ENCODE measurements at places on chromosomes 1 and 21.

- no peak for DNase-seq
Observed at GRCh38 chr1:160666079-160666442, 19.2 kb upstream of the SLAMF1 start.

DNA sequence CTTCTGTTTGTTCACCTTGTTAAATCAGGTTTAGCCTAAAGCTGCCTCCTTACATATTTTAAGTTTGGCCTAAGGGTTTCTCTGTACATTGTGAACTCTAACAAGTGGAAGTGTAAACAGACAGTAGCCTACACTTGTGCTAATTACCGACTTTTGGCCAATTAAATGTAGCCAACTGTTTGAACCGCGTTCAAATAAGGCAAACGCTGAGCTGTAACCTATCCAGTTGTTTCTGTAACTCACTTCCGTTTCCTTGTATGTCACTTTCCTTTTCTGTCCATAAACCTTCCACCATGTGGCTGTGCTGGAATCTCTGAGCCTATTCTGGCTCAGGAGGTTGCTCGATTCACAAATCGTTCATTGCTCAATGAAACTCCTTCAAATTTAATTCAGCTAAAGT is 8.0 kb upstream of the FCAMR start:
- DNase-seq: no peak

- DNase-seq: no peak
Observed at GRCh38 chr1:33370301-33370700, 49.4 kb upstream of the A3GALT2 start.

GRCh38 chr1:184302346-184302745 is 84.5 kb upstream of the C1orf21 start:
- DNase-seq: peak; percentile 71

GRCh38 chr1:32014199-32014947 is 705 bp downstream of the KHDRBS1 start:
- DNase-seq: peak; percentile 71

DNA sequence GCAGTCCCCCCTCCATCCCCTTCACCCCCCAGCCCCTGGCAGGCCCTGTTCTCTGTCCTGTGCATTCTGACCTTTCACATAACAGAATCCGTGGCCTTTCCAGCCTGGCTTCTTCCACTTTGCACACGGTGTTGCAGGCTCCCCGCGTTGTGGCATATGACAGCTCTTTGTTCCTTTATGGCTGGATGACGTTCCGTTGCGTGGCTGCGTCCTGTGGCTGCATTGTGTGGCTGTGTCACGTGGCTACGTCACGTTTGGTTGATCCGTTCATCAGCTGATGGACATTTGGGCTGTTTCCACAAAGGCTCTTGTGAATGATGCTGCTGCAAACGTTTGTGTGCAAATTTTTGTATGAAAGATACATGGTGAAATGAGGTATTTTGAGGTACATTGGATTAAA is 53.3 kb downstream of the PDE9A start:
- no peak for DNase-seq

DNA sequence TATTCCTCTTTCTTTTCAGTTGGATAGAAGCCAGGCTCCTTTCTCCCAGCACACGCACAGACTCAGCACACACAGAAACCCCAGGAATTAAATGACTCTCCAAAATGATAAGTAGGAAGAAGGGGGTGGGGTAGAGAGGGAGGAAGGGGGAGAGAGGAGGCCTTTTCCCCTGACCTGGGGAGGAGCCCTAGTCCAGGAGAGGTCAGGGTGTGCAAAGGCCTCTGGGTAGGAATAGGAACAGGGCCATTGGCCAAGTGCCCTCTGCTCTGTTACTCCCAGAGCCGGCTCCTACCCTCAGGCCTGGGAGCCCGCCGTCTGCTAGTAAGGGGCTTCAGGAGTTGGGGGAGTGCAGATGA is 35.6 kb upstream of the PUM1 start:
- no peak for DNase-seq

- no peak for DNase-seq
Observed at GRCh38 chr21:41068496-41068895, 99.5 kb upstream of the BACE2 start.

DNA sequence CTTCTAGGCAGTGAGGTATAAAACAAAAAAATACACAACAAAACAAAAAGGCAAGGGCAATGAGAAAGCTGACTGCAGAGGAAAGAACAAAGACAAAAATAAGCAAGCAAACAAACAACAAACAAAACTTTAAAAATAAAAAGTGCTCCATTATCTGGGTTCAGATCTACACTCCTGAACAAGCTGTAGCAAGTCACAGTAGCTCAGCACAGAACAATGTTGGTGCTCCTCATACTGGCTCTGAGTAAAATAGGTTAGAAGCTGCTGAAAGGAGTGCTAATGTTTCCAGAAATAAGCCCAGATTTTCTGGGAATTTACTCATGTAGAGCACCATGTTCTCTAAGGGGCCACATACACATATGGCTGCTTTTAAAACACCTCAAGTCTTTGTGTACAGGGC is 16.6 kb upstream of the DUSP10 start:
- no peak for DNase-seq

DNA sequence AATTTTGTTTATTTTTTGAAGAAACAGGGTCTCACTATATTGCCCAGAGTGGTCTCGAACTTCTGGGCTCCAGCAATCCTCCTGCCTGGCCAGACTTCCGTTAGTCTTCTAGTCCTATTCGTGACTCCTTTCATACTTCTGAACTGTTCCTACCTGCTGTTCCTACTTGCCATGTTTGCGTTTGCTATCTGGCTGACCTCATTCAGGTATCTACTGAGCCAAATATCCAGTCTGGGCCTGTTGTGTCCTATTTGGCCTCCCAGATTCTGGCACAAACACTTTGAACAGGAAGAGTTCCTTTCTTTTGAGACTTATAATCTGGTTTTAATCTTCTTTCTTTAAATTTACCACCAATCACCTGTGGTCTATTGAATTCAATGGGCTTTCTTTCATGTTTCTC is 6.9 kb upstream of the NR1I3 start:
- no peak for DNase-seq

DNA sequence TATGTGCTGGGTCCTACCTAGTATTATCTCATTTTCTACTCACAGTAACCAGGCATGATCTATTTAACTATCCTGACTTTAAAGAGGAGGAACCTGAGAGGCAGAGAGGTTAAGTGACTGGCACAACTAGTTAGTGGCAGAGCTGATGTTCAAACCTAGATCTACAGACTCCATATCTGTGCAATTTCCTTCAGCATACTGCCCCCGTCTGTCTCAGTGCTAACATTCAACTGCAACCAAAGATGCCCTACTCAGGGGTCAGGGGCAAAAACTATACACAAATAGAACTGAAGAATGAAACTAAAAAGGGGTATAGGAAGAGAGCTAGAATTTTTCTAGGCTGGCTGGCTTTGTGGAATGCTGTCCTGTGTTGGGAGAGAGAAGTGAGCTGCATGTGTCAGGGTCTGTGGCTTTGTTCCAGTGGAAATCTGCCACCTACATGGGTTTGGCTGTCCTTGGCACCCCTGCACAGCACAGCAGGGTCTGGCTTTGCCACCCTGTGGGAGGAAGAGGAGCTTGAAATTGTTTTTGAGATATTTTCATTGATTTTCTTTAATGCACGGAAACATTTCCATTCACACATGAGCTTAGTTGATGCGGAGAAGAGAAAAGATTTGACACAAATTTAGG is 368.5 kb downstream of the RPS6KC1 start:
- peak; percentile 8 for DNase-seq

DNA sequence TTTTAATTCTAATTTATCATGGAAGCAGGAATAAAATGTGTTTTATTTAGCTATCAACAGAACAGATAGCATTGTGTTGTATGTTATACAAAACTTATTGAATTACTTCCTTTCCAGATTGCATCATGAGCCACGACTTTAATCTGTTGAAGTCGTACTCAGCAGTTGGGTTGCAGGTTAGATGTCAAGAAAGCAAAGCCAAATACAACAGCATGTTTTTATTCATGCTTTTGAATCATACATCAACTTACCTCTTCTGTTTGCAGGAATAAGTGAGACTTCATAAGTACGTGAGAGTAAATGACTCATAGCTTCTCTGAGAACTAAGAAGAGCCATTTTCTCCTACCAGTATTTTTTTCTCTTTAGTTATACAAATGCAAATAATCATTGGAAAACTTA is 110.8 kb upstream of the ADGRL4 start:
- DNase-seq: no peak

- DNase-seq: no peak
Observed at GRCh38 chr1:30879940-30880677, 28.4 kb downstream of the SDC3 start.

- DNase-seq: no peak
Observed at GRCh38 chr1:229186373-229187056, 84.4 kb upstream of the RAB4A start.

DNA sequence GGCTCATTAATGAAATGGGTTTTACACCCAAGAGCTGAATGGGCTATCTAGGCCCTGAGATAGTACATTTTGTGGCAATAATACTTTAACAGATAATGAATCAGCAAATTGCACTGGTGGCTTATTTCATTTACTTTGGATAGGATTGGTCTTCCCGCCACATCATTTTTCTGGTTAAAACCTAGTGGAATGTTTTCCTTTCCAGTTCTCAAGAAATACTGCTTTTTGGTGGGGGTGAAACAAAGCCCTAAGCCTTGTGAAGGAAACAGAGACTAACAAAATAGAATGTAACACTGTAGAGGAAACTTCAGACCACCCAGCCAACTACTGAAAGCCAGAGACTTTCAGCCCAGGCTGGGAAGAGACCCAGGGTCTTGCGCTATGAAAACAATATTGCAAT is 172.2 kb downstream of the HHIPL2 start:
- DNase-seq: no peak

- DNase-seq: peak; percentile 20
Observed at GRCh38 chr21:34018185-34018584, 55.2 kb upstream of the MRPS6 start.

DNA sequence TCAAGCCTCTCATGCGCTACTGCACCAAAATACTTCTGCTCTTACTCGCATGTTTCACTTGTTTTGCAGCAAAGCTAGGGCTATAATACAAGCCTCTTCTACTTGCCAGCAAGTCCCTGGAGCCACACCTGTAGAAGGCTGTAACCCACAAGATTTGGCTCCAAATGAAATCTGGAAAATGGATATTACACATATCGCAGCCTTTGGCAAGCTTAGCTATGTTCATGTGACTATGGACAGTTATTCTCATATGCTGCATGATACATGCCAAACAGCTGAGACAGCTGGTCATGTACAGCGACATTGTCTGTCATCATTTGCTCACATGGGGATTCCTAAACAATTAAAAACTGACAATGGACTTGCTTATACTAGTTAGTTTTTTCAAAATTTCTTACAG is 270.3 kb downstream of the COL11A1 start:
- DNase-seq: no peak

DNA sequence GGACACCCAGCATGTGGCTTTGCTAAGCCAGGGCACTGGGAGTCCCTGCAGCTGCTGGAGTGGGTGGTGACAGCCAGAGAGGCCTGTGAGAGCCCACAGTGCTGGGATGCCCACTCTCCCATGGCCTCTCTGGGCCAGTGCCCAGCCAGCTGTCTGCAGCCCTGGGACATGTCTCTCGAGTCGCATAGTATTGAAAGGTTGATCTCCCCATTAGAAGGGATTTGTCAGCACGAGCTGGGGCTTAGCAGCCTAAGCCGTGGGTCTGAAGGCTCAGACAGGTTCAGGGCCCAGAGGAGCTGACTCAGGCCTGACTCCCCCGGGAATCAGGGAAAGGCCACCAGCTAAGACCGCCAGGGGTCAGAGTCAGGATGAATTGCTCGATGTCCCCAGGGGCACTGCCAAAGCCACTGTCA is 53.5 kb downstream of the FOXD2 start:
- no peak for DNase-seq

DNA sequence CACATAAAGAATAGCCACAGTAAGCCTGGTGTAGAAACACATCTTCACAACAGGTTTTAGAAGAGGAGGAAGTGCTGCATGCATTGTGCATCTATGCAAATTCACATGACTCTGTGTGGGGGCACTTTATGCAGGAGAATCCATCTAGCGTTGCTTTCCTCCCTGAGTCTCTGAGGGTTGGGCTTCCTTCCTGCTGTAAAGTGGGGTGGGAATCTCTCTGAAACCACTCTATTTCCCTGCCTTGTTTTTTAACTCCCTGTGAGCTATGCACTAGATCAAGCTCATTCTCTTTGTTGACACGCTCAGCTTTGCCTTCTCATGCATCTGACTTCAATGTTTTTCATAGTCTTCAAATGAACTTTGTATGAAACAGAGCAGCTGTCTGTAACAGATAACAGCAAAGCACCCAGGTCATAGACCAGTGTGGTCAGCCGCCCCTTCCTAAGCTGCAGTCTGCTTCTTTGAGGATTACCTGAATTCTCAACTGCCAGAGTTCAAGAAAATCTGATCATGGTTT is 102.7 kb upstream of the DPH5 start:
- DNase-seq: peak; percentile 95

GRCh38 chr1:98388441-98388840 is 273.1 kb upstream of the SNX7 start:
- DNase-seq: peak; percentile 9

GRCh38 chr1:208604295-208604694 is 360.1 kb upstream of the PLXNA2 start:
- no peak for DNase-seq

GRCh38 chr21:43367296-43367695 is 59.6 kb downstream of the SIK1 start:
- DNase-seq: no peak

- no peak for DNase-seq
Observed at GRCh38 chr1:164886101-164886500, 327.1 kb downstream of the PBX1 start.

All from OCI-M1 (cell line).